ENCODE measurements at places on chromosomes 12 and 14.

- no peak for DNase-seq
Observed at GRCh38 chr12:125128439-125129178, 63.4 kb downstream of the AACS start.

DNA sequence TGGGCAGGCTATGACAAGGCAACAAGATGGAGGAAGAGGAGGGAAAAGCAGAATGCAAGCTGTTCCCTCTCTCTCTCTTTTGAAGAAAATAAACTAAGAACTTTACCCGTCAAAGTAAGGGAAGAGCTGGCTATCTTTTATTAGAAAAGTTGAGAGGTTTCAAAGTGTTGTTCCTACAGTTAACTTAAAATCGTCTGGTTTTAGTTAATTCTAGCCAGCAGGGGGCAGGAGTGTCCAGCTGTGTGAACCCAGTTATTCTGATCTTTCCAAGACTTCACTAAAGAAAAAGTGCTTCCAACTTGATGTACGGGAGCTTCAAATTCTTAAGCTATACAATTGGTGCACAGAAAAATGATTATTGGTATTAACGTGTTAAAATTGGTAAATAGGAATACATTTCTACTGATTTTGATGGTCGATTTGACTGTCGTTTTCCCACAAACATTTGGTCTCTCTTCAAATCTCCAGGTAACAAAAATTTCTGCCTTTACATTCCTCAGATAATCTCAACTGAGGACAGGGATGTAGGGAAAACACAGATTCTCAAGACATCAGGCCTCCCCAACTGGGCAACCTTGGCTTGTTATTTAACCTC lies 28.4 kb upstream of the MON2 start:
- DNase-seq = peak; percentile 78

DNA sequence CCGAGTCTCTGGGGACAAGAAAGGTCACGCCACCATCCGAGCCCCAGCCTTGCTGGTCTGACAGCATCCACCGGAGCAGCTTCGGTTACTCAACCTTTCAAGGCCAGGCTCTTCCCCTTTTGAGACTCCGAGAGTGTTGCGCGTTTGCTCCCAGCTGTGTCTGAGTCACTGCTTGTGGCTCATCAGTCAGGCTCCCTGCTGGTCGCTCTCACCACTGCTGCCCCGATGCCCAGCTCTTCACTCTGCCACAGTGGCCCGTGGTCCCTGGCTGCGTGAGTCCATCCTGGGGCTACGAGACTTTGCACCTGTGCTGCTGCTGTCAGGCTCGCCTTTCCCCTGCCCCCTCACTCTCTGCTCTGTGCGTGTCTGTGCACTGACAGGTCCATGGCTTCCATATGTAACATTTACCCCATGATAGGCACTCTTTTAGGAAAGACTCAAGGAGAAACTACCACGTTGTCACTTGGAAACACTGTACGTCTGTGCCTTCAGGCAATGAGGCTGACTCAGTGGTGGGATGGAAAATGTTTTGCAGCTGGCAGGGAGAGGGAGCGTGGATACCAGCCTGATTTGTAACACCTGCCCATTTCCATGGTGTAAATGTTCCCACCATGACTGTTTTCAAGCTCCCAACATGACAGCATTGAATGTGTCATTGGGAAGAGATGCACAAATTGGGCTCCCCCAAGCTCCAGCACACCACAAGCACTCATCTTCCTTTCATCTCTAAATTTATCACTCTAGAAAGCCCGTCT lies 350.7 kb downstream of the TMEM132D start:
- no peak for DNase-seq

GRCh38 chr12:48940181-48940580 lies 14.9 kb upstream of the FKBP11 start:
- DNase-seq = no peak

- DNase-seq = peak; percentile 22
Observed at GRCh38 chr12:2172491-2173214, 119.9 kb downstream of the CACNA1C start.

DNA sequence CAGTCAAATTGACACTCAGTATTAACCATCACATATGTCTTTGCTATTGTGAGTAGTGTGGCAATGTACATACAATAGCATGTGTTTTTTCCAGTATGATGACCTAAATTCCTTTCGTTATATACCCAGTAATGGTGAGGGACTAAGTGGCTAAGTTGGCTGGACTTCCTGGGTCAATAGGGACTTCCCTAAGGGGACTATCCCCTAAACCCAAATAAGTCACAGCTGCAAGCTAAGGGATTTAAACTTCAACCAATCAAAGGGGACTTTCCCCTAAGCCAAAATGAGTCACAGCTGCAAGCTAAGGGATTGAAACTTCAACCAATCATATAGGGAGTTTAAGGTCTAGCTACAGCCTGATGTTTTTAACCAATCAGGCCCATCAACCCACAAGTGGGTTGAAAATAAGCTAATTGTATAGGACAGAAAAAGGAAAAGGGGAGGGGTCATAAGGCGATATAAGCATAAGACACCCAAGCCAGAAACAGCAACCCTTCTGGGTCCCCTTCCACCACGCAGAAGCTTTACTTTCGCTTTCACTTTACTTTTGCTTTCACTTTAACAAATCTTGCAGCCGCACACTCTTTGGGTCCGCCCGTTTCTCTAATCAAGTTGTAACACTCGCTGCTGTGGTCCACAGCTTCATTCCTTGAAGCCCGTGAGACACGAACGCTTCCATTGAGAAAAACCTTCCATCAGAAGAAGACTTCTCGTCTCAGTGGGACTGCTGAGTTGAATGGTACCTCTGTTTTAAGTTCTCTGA lies 404.4 kb downstream of the FLRT2 start:
- DNase-seq = peak; percentile 68

DNA sequence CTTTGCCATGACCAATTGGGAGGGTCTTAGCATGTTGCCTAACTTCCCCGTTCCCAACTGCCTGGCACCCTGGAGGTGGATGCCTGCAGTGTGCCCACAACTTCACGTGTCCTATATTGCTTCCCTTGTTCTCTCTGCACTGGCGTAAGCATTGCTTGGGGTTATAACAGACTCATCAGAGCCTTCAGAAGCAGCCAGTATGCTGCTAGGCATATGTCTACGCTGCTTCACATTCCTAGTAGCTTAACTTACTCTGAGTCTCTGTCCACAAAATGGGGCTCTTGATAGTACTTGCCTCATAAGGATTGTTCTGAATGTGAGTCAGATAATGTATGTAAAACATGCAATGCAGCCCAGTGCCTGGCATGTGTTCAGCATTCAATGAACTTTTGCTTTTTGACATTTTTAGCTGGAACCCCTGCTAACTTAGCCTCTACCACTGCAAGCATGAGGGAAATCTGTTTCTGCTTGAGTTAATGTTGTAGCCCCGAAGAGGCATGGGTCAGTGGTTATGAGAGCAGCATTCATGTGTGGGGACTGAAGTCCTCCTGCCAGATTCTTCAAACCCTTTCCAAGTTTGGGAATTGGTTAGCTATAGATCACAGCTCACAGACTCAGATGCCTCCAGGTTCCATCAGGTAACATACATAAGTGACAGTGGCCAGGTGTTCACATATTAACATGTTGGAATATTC lies 2.8 kb downstream of the SLC5A8 start:
- DNase-seq = no peak

- DNase-seq = no peak
Observed at GRCh38 chr12:25699454-25699853, 146.4 kb upstream of the LMNTD1 start.

GRCh38 chr12:98741556-98742265 lies 96.6 kb downstream of the APAF1 start:
- no peak for DNase-seq

DNA sequence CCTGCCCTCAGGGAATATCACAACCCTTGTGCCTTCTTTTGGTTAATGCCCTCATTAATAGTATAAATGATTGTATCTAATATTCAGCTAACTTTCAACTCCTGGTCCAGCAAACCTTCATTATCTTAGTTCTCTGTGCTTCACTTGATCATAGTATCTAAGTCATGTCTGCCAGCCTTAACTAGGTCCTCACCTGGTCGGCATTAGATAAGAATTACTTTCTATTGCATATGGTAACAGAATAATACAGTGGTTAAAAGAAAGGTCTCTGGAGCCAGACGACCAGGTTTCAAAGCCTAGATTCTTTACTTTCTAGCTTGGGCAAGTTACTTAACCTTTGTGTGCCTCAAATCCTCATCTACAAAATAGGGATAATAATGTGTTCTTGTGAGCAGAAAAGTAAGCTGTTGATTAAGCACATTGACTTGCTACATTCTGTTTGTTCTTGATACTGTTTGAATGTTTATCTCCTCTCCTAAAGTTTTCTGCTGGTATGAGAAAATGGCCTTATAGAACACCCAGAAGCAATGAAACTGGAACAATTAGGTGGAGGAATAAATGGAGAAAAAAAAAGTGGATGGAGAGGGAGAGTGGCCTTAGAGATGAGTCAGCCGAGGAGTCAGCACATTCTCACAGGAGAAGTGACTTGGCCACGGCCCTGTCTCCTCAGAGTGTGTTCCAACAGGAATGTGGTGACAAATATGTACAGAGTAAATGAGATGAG lies 176.1 kb downstream of the SLC25A21 start:
- DNase-seq = peak; percentile 8

DNA sequence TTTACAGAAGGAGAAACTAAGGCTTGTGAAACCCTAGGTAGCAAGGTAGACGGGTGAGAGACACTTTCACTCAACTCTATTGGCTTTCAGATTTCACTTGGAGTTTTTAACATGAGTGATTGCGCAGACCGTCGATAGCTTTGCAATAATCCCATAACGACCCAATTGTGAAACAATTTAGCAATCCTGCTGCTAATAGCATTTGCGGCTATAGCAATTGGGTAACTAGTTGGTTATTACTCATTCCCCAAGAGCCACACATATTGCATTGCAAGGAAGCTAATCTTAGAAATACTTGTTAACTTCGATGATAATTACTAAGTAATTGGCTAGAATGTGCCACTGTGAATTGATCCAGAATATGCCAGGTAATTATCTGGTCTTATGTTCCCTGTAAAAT lies 159.9 kb upstream of the NOS1 start:
- DNase-seq = no peak

GRCh38 chr12:103912069-103912468 lies 18.1 kb upstream of the HSP90B1 start:
- no peak for DNase-seq

DNA sequence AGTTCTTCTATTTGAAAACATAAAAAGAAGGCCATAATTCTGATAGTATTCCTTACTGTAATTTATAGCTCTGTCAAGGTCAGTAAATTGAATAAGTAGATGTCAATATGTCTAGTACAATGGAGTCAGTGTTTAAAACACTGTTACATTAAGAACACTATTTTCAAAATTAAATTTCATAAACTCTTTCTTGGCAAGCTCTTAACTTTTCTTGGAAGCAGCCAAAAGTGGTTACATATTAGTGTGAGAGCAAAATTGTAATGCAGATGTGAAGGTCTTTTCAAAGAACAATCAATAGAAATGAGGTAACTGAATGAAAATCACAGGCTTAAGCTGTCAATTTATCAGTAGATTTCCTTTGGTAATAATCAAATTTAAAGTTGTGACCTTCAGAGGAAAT lies 722.4 kb upstream of the NOVA1 start:
- no peak for DNase-seq

DNA sequence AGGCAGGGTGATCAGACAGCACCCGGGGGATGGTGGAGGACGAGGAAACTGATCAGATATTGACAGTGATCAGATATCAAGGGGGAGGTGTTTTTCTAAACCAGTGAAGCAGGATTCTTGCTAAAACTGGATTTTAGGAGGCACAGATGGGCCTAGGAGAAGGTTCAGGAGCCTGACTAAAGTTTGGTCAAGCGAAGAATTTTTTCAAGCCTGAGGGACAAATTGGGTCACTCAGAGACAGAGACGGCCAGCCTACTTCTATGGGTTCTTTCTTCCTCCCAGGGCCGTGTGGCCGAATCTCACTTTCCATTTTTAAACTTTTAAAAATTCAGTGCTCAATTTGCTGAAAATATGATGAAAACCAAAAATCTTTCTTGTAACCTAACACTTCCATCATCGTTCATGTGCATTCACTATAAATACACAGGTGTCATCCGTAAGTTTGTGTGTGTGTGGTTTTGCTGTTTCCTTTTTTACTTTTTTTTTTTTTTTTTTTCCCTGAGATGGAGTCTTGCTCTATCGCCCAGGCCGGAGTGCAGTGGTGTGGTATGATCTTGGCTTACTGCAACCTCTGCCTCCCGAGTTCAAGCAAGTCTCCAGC lies 68.5 kb downstream of the RIN3 start:
- no peak for DNase-seq

DNA sequence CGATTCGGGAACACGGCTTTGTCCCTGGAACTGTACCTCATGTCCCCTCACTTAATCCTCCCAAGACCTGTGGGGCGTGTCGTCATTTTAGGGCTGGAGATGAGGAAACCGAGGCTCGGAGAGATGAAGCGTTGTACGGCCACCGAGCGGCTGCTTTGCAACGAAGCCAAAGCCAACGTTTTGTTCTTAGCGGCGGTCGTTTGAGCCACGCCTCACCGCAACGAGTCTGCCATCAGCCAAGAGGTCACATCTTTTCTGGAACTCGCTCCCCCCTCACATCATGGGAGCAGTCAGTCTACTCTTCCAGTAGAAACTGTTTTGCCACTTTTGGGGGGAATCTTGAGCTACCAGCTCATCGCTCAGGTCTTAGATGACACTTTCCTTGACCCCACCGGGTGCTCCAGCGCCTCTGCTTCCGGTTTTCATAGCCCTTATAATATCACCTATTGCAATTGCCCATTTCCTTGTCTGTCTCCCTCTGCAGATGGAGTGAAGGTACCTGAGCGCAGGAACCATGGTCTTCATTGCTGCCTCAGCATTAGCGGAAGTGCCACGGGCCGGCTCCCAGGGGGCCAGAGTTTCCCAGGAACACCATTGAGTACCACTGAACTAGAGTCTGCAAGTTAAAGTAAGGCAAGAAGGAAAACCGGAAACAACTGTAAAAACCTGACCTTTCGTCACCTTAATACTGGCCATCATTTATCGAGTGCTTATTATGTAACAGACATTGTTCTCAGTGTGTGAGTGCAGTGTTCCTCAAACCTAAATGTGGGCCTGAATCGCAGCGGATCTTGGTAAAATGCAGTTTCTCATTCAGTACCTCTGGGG lies 19.6 kb downstream of the NINJ2 start:
- DNase-seq = peak; percentile 88

DNA sequence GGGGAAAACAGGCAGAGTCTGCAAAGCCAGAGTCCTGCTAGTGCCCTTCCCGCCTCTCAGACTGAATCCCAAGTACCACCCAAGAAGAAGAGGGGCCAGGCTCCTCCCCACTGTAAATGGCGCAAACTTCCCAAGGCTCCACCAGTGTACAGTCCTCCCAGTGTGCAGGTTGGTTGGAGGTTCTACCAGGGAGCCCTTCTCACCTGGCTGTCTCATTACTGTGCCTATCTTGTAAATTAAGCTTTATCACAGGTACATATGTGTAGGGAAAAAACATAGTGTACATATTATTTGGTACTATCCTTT lies 189.7 kb downstream of the FSCB start:
- peak; percentile 66 for DNase-seq

DNA sequence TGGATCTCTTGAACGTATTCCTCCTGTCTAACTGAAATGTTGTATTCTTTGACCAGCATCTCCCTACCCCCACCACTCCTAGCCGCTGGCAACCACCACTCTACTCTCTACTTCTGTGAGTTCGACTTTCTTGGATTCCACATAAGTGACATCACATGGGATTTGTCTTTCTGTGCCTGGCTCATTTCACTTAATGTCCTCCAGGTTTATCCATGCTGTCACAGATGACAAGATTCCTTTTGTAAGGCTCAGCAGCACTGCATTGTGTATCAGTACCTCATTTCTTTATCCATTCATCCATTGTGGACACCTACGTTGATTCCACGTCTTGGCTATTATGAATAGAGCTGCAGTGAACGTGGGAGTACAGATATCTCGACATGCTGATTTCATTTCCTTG lies 10.5 kb downstream of the PRKAB1 start:
- DNase-seq = no peak
